ENCODE measurements at places on chromosomes 3 and 15.

DNA sequence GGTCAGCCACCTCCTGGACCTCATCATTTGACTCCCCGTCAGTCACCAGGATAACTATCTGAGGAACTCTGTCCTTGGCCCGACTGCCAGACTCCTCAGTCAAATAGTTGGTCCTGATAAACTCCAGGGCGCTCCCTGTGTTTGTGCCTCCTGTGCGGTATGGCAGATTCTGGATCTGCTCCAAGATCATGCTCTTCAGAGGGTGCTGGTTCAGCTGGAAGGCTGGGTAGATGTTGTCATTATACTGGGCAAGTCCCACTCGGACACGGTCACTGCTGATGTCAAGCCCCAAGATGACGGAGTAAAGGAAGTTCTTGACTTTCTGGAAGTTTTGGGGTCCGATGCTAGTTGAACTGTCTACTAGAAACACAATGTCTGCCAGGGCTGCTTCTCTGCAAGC is 31.1 kb upstream of the CAPN7 start:
- no peak for DNase-seq
- H3K4me3 ChIP-seq = no peak overlapping the region
- no peaks in the 10 kb centered on the region for H3K36me3 ChIP-seq

DNA sequence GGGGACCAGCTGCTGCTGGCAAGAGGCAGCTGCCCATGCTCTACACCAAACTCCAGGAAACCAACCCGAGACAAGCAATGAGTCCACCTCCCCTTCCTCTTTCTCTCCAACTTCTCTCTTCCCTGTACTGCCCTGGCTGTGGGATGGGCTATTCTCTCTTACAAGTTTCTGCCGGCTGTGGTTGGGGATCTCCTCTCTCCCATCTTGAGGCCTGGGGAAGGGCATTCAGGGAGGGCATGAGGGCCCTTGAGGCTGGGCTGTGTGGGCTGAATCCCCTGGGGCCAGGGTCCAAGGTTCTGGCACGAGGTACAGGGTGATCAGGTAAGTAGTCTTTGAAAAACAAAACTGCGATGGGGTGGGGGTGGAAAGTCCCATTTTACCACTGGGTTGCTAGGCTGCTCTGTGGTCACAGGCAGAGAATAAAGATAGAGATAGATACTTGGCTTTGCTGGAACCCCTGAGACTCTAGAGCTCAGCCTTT is 32.3 kb upstream of the CTSH start:
- H3K4me3 ChIP-seq = no peak overlapping the region
- peak overlapping the region; percentile 19 for H3K27ac ChIP-seq
- H3K27me3 ChIP-seq = no peaks in the 10 kb centered on the region
- peak; percentile 60 for DNase-seq
- H3K4me1 ChIP-seq = peaks cover 14% of the 10 kb centered on the region
- H3K36me3 ChIP-seq = no peaks in the 10 kb centered on the region

DNA sequence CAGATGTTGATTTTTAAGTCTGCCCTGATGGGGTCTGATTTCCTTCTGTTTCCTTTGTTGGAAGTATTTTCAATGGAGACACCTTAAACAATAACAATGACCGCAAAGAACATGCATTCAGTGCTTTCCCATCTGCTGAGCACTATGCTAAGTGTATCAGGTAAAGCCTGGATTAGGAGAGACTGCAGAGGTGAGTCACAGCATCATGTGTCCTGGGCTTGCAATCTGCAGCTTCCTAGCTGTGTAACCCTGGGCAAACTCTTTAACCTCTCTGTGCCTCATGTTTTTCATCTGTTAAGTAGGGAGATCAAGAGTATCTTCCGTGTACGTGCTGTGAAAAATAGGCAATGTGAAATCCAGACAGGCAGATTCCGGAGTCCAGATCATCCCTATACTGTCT is 13.3 kb upstream of the CHRNB4 start:
- H3K27ac ChIP-seq = no peak overlapping the region
- no peak for DNase-seq
- H3K4me3 ChIP-seq = no peak overlapping the region

- H3K4me3 ChIP-seq = no peak overlapping the region
- DNase-seq = no peak
- H3K27me3 ChIP-seq = no peaks in the 10 kb centered on the region
- H3K27ac ChIP-seq = no peak overlapping the region
Measured at GRCh38 chr3:160154033-160154432, 71.2 kb upstream of the C3orf80 start.

DNA sequence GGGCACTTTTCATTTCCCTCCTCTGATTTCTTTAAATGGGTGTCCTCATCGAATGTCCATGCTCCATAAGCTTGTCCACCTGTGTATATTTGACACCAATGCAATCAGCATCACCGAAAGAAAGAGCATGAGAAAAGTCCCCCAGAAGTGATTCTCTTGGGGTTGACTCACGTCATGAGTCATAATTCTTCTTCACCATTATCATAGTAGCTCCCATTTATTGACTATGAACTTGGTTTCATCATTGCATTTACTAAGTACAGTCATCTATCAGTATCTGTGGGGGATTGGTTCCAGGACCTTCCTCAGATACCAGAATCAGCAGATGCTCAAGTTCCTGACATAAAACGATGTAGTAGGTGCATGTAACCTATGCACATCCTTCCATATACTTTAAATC is 372.5 kb upstream of the CFAP20DC start:
- no peak overlapping the region for H3K4me3 ChIP-seq
- no peaks in the 10 kb centered on the region for H3K36me3 ChIP-seq
- H3K27ac ChIP-seq = no peak overlapping the region
- peaks cover 25% of the 10 kb centered on the region for H3K4me1 ChIP-seq

- peak; percentile 79 for DNase-seq
- H3K4me3 ChIP-seq = no peak overlapping the region
- H3K27ac ChIP-seq = no peak overlapping the region
- peaks cover 20% of the 10 kb centered on the region for H3K4me1 ChIP-seq
- H3K27me3 ChIP-seq = peaks cover 43% of the 10 kb centered on the region
- H3K36me3 ChIP-seq = no peaks in the 10 kb centered on the region
Measured at GRCh38 chr3:131553495-131554247, 50.9 kb upstream of the MRPL3 start.

DNA sequence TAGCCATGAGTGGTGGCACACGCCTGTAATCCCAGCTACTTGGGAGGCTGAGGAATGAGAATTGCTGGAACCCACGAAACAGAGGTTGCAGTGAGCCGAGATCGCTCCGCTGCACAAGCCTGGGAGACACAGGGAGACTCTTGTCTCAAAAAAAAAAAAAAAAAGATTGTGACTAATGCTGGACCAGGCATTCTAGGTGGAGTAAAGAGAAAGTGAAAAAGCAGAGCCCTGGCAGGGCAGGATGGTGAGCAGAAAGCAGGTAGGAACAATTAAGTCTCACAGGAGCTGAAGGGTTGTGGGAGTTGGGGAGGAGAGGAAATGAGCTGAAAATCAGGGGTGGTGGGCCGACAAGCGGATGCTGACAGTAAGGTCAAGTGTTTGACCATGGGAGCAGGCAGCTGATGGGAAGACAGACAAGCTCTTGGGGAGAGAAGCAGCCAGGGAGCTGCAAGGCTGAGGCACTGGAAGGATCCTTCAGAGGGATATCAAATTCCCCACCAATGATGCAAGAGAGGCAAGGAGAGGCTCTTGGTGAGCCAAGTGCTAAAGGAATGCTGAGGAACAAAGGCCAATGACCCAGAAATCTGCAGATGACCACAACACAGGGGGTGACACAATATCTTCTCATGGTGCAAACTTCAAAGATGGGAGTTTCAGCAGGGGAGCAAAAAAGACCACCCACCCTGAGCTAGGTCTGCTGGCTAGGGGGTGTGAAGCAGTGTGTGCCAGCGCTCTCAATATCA is 251.1 kb downstream of the ULK4 start:
- no peaks in the 10 kb centered on the region for H3K36me3 ChIP-seq
- no peak overlapping the region for H3K27ac ChIP-seq
- no peaks in the 10 kb centered on the region for H3K27me3 ChIP-seq
- no peak overlapping the region for H3K4me3 ChIP-seq
- no peaks in the 10 kb centered on the region for H3K4me1 ChIP-seq
- DNase-seq = no peak

DNA sequence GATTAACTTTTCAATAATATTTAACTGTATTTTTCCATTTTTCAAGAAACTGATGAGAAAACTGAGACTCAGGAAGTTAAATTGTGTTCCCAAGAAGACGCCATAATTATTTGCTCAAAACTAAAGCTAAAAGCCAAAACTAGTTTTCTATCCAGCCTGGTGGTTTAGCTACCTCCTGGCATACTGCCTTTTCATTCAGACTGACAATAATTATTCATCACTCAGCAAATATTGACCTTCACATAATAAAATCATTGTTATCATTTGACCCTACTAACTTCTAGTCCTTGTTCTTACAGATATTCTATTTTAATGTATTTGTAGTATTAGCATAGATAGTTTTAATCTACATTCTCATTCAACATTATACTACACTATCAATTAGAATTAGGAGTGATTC is 210.6 kb upstream of the GADL1 start:
- no peak overlapping the region for H3K27ac ChIP-seq
- H3K4me3 ChIP-seq = no peak overlapping the region
- H3K36me3 ChIP-seq = no peaks in the 10 kb centered on the region
- no peak for DNase-seq
- H3K4me1 ChIP-seq = peaks cover 5% of the 10 kb centered on the region

GRCh38 chr3:171057072-171057471 is 30.6 kb upstream of the SLC2A2 start:
- H3K4me1 ChIP-seq = no peaks in the 10 kb centered on the region
- no peak for DNase-seq

- H3K4me1 ChIP-seq = no peaks in the 10 kb centered on the region
- no peaks in the 10 kb centered on the region for H3K27me3 ChIP-seq
- DNase-seq = no peak
- H3K27ac ChIP-seq = no peak overlapping the region
- H3K36me3 ChIP-seq = no peaks in the 10 kb centered on the region
Measured at GRCh38 chr3:41502481-41502880, 303.2 kb downstream of the CTNNB1 start.

DNA sequence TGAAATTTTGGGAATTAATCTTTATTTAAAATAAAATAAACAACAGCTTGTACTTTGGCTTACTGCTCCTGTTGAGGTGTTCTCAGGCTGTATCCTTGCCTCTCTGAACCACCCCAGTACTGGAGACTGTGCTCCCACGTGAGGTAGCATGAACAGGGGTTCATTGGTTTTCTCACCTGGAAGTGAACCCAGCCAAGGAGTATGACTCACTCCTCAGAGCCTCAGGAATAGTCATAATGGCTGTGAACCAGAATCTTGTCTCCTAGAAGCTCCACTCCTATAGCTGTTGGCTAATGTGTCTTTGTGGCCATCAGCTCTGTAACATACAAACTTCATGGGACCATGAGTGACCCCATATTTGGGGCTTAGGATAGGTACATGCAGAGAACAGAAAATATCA is 122.5 kb upstream of the ST8SIA2 start:
- H3K4me1 ChIP-seq = no peaks in the 10 kb centered on the region
- no peak for DNase-seq

DNA sequence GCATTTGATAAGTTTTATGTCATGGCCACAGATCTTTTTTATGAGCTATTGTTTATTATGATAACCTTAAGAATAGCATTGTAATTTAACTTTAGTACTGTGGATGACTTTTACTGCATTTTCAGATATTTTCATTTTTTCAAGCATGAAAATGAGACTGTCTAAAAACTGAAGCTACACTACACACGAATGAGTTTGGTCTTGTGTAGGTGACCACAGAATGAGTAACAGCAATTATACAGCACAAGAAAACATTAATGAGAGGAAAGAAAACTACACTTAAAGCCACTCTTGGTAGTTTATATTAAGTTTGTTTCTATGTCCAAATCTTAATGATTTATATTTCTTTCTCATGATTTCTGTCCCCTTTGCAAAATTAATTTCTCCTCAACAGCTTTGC is 809.2 kb downstream of the NAALADL2 start:
- no peak overlapping the region for H3K27ac ChIP-seq
- H3K36me3 ChIP-seq = no peaks in the 10 kb centered on the region
- no peaks in the 10 kb centered on the region for H3K4me1 ChIP-seq
- no peaks in the 10 kb centered on the region for H3K27me3 ChIP-seq

- no peaks in the 10 kb centered on the region for H3K36me3 ChIP-seq
- H3K27ac ChIP-seq = no peak overlapping the region
- H3K4me3 ChIP-seq = no peak overlapping the region
- no peaks in the 10 kb centered on the region for H3K27me3 ChIP-seq
- no peak for DNase-seq
- H3K4me1 ChIP-seq = no peaks in the 10 kb centered on the region
Measured at GRCh38 chr3:21544076-21544462, 206.9 kb downstream of the ZNF385D start.

DNA sequence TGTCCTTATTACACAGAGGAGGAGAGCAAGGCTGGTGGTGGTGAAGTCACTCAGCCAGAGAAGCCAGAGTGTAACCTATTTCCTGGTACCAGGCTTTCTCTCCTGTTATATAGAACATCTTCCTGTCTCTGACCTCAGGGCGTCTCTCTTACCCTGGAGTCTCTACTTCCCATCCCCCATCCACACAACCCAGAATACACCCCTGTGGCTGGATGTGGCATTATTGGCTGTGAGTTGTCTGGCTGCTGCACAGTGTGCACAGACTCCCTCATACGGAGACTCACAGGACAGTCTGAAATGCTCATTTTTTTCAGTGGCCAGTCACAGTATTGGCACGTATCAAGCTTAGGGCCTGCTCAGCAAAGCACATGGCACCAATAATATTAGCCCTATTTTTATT is 8.6 kb downstream of the PODXL2 start:
- H3K36me3 ChIP-seq = no peaks in the 10 kb centered on the region
- H3K4me1 ChIP-seq = no peaks in the 10 kb centered on the region
- no peak for DNase-seq
- H3K27ac ChIP-seq = no peak overlapping the region

GRCh38 chr15:37576952-37577351 is 357.5 kb upstream of the TMCO5A start:
- H3K4me3 ChIP-seq = no peak overlapping the region
- H3K36me3 ChIP-seq = no peaks in the 10 kb centered on the region
- no peaks in the 10 kb centered on the region for H3K4me1 ChIP-seq

GRCh38 chr3:145900056-145900829 is 260.7 kb downstream of the PLOD2 start:
- no peak overlapping the region for H3K27ac ChIP-seq
- no peak overlapping the region for H3K4me3 ChIP-seq
- H3K36me3 ChIP-seq = no peaks in the 10 kb centered on the region

DNA sequence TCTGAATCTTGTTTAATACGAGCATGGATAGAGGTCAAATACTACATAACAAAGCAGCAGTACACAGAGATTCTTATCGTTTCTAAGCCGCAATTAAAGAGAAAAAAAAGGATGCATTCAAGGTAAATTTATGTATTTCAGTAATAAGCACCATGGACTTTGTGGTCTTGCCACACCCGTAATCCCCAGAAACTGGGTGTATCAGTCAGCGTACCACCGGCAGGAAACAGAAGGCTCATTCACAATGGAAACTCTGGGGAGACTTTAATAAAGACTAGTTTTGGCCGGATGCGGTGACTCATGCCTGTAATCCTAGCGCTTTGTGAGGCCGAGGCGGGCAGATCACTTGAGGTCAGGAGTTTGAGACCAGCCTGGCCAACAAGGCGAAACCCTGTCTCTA is 81.9 kb upstream of the ZNF280D start:
- DNase-seq = no peak
- H3K27ac ChIP-seq = no peak overlapping the region
- peaks cover 27% of the 10 kb centered on the region for H3K4me1 ChIP-seq
- no peak overlapping the region for H3K4me3 ChIP-seq
- no peaks in the 10 kb centered on the region for H3K36me3 ChIP-seq
